ENCODE measurements at places on chromosomes 6 and 20.
A peak's percentile ranks its signal among the peaks of the same experiment; 100 is the strongest.

GRCh38 chr20:10861090-10861489, 187.3 kb upstream of the JAG1 start:
- DNase-seq: peak; percentile 84

- peak; percentile 98 for DNase-seq
These were observed 6.7 kb upstream of the IFT52 start for GRCh38 chr20:43583982-43584432.

DNA sequence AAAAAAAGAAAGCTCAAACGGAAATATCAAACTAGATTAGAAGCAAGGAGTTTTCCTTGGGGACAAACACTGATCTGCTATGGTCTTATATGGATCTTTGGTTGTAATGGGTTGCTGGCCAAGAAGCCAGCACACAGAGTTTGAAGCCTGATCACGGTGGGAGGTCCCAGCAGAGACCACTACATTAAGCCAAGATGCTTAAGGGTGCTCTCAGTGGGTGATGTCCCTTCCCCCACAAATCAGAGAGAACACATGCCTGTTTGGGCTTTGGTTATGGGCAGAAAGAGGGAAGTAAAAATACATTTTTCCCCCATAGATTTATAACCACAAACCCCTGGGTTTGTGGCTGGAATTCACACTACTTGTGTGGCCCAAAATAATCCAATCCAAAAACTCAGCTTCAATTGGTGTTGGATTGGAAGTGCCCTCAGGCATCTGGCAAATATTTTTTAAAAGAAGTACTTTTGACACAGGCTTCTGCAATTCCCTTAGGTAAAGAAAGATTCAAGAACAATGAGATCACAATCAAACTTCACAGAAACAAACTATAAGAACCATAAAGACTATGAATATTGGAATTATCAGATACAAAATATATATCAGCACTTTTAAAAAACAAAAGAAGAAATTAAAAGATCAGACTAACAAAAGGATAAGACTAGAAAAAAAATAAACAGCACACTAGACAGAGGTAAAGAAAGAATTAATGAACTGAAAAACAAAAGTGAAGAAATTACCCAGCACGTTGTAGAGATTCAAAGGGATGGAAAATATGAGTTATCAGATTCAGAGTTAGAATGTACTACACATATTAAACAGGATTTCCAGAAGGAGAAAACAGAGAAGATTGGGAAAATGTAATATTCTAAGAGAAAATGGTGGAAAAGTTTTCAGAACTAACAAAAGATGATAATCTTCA, 44.7 kb downstream of the ESF1 start:
- no peak for DNase-seq

GRCh38 chr20:39829661-39830060, 859.4 kb downstream of the MAFB start:
- no peak for DNase-seq

DNA sequence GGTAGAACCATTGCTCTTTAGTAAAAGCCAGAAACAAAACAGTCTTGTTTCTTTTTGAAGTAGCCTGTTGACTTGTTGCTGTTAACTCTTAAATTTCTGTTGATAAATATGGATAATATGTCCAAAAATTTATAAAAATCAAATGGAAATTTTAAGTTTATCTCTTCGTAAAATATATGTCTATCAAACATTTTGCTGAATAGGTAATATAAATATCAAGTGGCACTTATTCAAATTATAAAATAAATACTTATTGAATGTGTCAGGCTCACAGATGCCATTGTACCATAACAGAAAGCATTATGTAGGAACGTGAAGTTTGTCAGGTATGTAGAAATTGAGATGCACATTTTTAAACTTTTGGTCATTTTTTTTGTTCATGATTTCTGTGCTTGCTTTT, 216.5 kb downstream of the ARID1B start:
- DNase-seq: no peak

DNA sequence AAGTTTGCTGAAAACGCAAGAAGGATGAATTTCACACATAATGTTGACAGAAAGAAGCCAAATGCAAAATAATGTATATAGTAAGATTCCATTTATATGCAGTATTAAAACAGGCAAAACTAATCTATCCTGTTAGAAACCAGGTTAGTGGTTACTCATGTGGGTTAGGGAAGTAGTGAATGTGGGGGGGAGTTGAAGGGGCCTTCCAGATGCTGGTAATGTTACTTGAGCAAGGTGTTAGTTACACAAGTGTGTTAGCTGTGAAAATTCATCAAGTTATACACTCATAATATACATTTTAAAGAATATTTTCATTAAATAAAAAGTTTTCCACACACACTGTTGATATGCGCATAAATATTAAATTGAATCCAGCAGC, 29.8 kb downstream of the USP45 start:
- no peak for DNase-seq

Data from HL-60 (cell line).